ENCODE measurements at places on chromosomes 7 and 10.

DNA sequence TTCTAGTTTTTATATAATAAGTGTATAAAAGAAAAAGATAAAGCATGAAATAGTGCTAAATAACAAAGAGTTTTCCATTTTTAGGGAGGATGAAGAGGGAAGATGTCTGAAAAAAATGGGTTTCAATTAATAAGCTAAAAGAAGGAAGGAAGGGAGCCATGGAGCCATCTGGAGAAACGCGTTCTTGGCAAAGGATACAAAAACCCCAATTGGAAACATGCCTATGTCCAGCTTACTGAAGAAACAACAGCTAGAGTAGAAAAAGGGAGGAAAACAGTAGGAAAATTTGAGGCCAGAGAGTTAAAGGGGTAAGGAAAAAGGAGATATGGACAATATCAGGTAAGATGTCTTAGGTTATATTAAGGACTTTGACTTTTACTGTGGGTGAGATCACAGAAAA lies 416.2 kb upstream of the GHITM start:
- DNase-seq, result no peak

- DNase-seq, result peak; percentile 84
These were observed 20.6 kb downstream of the CLRN3 start for GRCh38 chr10:127872011-127872761.

DNA sequence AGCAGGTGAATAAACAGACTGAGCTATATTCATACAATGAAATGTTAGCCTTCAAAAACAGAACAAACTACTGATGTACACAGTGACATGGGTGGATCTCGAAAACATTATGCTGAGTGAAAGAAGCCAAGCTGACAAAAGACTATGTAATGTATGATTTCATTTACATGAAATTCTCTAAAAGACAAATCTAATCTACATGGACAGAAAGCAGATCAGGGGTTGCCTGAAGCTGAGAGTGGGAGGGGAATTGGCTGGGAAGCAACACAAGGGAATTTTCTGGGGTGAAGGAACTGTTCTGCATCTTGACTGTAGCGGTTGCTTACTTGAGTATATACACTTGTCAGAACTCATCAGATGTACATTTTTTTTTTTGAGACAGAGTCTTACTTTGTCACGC lies 121.7 kb upstream of the SVIL start:
- DNase-seq, result no peak

DNA sequence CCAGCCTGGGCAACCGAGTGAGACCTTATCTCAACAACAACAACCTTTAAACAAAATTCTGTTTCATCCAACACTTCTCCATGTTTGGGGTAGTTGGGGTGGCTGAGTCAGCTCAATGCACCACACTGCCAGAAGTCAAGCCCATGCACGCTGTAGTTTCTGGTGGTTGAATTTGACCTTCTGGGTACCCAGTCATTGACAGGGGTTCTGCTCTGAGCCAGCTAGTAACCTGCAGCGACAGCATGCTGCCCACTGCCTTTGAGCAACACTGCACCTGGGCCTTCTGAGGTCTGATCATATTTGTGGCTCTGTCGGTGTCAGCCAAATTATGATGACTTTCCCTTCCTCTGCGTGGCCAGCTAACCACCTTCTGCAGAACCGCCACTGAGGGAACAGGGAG lies 84.6 kb upstream of the ZNF438 start:
- DNase-seq, result no peak

- DNase-seq, result no peak
These were observed 114.5 kb downstream of the PLCE1 start for GRCh38 chr10:94108200-94108599.

DNA sequence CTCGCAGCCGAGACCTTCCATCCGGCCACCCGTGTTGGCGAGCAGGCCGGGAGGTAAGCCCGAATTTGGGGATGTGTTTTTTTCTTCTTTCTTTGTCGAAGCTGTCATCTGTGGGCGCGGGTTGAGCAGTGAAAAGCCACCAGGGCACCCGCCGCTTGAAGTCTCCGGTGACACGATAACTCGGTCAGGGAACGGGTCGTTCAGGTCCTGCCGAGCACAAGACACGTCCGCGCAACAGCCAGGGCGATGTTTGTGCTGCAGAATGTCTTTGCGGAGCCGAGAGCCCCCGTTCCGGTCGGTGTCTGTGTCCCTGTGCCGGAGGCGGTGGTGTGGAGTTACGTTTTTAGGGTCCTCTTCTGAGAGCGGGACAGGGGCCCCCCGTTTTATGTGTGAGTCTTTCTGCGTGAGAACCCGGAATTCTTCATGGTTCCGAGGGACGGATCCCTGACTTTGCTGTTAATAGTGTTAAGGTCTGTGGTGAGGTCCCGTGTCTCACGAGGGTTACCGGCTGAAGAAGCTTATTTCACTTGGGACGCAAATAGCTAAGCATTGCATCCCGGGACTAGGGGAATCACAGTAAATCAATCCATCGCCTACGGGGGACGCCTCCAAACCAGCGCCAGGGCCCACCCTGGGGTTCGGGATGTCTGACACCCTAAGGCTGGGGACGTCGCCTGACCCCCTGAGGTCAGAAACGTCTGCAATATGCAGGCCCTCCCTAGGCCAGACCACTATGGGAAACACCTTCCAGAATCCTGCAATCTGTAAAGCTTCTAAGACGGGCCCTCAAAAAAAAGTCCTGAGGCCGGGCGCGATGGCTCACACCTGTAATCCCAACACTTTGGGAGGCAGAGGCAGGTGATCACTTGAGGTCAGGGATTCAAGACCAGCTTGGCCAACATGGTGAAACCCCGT lies 99.5 kb downstream of the ELFN1 start:
- DNase-seq, result peak; percentile 61

- no peak for DNase-seq
These were observed 825.8 kb upstream of the POM121L12 start for GRCh38 chr7:52209614-52210013.

DNA sequence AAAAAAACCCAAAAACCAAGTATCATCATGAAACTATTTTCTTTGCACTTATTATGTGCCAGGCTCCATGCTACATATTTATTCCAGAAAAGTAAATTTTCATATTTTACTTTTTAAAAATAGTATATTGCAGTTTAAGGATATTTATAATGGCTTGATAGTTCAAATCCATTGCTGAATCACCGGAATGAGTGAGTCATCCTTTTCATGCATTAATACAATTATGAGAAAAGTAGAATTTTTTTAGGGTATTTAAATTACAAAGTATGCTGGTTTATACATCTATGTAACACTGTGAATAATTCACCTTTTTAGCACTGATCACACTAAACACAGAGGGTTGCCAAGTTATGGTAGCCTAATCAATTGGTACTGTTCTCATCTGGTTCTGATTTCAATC lies 54.3 kb downstream of the SLC16A9 start:
- DNase-seq, result no peak

DNA sequence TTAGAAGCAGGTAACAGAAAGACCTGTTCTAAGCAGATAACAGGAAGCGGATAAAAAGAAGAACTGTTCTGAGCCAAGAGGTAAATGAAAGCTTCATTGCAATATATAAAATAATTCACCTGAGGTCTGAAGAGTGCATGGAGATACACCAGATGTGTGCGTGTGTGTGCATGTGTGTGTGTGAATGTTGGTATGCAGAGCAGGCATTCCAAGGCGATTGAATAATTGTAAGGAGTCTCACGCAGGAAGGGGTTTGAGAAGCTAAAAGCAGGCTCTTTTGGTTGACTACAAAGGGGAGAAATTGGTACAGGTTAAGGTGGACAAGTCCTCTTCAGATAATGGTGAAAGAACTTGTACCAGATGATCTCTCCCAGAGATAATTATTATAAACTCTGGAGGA lies 450.6 kb downstream of the DNAJB9 start:
- no peak for DNase-seq

GRCh38 chr7:19557726-19558465 lies 150.9 kb downstream of the POLR1F start:
- DNase-seq, result no peak

GRCh38 chr10:110150046-110150445 lies 57.4 kb upstream of the MXI1 start:
- no peak for DNase-seq

DNA sequence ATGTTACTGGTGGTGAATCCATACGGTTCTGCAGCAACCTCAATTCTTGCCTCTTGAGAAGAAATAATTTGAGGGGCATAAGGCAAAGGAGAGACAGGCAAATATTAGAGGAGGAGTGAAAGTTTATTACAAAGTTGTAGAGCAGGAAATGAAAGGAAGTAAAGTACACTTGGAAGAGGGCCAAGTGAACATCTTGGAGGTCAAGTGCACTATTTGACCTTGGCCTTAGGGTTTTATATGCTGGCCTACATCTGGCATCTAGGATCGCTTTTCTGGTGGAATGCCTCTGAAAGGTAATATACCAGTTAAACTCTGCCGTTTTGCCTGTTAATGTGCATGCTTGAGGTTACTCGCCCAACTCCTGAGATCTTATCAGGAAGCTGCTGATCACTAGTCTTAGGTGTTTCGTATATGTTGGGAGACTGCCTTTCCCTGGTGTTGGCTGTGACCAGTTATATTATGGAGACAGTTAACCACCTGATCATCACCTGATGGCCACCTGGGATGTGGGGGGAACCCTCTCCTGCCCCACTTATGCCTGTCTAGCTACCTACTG lies 66.1 kb upstream of the CYP2C18 start:
- no peak for DNase-seq

DNA sequence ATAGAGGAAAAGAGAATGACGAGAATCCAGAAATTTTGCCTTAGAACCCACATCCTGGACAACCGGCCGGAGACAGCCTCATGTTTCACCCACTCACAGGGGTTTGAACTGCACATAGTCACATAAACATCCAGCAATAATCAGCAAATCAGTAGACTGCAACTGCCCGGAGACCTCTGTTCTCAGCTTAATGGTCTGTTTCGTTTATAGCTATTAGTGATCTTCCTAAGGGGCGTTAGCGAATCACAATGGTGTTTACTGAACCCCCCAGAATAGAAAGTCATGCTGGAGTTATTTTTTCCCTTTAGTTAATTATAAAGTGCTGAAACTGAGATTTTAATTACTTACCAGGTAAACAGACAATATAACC lies 98.4 kb downstream of the SFMBT2 start:
- DNase-seq, result no peak

- DNase-seq, result no peak
These were observed 74.5 kb upstream of the LEP start for GRCh38 chr7:128166603-128167041.

DNA sequence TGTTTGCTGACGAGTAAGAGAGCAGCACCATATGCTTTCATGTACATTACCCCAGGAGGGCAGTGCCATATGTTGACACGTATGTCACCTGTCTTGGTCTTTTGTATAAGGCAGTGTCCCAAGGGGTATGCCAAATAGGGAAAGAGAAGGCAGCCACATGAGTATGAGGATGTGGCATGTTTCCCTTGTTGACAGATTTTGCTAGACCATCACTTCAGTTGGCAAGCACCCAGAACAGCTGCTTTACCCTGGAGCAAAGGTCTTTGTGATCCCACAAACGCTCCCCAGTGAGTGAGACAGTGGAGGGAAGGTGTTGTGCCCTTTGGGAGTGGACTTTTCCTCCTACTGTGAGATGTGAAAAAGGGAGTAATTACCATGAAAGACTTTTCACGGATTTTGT lies 350.1 kb downstream of the ETV1 start:
- DNase-seq, result no peak

DNA sequence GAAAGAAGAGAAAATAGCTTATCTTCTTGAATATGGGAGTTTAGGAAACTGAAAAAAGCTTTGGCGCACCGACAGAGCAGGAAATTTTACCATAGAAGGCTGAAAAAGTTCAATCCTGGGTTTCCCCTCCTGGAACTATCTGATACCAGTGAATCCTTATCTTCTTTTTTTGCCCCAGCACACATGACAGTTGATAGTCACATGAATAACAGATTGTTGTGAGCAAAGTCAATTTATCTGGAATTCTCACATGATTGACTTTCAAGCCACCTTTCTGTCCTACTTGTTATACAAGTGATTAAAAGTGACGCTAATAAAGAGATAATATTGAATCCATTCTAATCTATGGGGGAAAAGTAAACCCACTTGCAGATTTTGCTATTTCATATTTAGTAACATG lies 365.8 kb upstream of the NPVF start:
- no peak for DNase-seq

DNA sequence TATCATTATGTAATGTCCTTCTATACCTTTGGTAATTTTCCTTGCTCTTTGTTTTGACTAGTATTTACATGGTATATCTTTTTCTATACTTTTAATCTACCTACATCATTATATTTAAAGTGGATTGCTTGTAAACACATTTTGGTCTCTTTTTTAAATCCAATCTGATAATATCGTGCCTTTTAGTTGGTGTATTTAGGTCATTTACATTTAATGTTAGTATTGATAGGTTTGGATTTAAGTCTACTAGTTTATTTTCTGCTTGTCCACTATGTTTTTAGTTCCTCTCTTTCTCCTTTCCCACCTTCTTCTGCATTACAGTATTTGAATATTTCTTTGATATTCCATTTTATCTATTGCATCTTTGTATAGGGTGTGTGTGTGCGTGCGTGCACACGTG lies 95.4 kb downstream of the HIBADH start:
- DNase-seq, result no peak

DNA sequence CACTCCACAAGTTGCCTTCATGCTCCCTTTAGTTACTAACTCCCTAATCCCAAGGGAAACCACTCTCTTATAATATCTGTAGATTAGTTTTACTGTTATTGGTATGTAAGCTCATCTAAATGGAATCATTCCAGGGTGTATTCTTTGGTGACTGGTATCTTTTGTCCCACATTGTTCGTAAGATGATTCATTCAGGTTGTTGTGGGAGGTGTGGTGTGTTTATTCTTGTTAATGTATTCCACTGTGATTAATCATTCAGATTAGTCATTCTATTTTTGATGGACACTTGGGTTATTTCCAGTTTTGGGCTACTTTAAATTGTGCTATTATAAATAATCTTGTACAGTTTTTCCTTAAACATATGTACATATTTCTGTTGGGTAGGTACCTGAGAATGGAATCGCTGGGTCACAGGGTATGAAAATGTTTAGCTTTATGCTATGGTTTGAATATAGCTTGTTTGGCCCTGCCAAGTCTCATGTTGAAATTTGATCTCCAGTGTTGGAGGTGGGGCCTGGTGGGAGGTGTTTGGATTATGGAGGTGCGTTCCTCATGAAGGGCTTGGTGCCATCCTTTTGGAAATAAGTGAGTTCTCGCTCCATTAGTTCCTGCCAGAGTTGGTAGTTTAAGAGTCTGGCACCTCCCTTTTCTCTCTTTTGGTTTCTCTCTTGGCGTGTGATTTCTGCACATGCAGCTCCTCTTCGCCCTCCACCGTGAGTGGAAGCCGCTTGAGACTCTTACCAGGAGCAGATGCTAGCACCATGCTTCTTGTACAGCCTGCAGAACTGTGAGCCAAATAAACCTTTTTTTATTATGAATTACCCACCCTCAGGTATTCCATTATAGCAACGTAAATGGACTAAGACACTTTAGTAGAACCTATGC lies 13.8 kb downstream of the BTRC start:
- no peak for DNase-seq

GRCh38 chr10:130763071-130763470 lies 548.5 kb downstream of the TCERG1L start:
- no peak for DNase-seq

DNA sequence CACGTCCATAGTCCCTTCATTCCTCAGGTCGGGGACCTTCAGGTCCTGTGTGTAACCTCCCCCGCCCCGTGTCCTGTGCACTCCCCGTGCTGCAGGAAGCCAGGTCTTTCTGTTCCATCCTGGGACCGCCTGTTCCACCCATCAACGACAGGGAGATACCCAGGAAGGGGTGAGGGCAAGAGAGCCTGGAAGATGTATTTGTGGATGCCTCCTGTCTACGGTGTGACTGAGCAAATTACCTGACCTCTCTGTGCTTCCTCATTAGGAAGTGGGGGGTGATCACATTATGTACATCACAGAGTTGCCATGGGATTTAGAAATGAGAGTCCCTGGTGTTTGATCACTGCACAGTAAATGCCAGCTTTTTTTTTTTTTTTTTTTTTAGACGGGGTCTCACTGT lies 46.3 kb downstream of the GRID2IP start:
- no peak for DNase-seq
